Right atrium auricular region (tissue), 2 donors: ENCODE measurements at places on chromosomes 6 and 20.

- no peak for DNase-seq
- H3K4me3 ChIP-seq = no peak overlapping the region
- no peaks in the 10 kb centered on the region for H3K27me3 ChIP-seq
- no peaks in the 10 kb centered on the region for H3K4me1 ChIP-seq
- H3K36me3 ChIP-seq = no peaks in the 10 kb centered on the region
- peak overlapping the region; percentile 17 for H3K27ac ChIP-seq
These were observed 83.4 kb upstream of the NEDD9 start for GRCh38 chr6:11315743-11316437.

- H3K36me3 ChIP-seq = no peaks in the 10 kb centered on the region
- no peak for DNase-seq
- no peaks in the 10 kb centered on the region for H3K27me3 ChIP-seq
- H3K4me3 ChIP-seq = no peak overlapping the region
- H3K27ac ChIP-seq = no peak overlapping the region
These were observed 5.5 kb upstream of the CTCFL start for GRCh38 chr20:57530327-57530981.

DNA sequence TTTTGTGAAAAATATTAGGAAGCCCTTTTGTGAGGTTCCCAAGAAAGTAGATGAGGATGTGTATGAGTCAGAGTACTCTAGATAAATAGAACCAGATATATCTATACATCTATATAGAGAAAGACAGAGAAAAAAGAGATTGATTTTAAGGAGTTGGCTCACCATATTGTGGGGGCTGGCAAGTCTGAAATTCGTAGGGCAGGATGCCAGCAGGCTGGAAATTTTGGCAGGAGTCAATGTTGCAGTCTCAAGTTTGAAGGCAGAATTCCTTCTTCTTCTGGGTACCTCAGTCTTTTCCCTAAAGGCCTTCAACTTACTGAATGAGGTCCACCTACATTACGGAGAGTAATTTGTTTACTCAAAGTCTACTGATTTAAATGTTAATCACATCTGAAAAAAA lies 65.3 kb upstream of the SAMD3 start:
- no peak overlapping the region for H3K4me3 ChIP-seq
- H3K27ac ChIP-seq = no peak overlapping the region
- H3K4me1 ChIP-seq = no peaks in the 10 kb centered on the region
- no peak for DNase-seq
- H3K27me3 ChIP-seq = no peaks in the 10 kb centered on the region

DNA sequence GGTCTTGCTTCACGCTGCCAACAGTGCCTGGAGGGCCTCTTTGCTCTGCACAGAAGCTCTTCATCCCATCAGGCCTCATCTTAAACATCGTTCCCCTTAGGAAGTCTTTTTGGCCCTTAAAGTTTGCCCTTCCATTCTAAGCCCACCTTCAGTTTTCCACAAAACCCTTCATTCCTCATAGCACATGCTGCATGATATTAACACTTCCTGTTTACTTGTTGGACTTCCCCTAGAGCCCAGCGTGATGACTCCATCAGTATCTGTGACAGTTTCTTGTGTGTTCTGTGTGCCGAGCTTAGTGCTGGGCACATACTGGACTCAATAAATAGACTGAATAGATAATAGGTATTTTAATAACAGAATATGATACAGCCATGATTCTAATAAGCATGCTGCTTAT lies 2.2 kb downstream of the NT5DC1 start:
- H3K27ac ChIP-seq = no peak overlapping the region
- no peaks in the 10 kb centered on the region for H3K36me3 ChIP-seq
- H3K27me3 ChIP-seq = no peaks in the 10 kb centered on the region
- DNase-seq = no peak
- H3K4me1 ChIP-seq = peaks cover 49% of the 10 kb centered on the region

- H3K27me3 ChIP-seq = no peaks in the 10 kb centered on the region
- no peak overlapping the region for H3K27ac ChIP-seq
- no peak overlapping the region for H3K4me3 ChIP-seq
- DNase-seq = no peak
These were observed 618.6 kb downstream of the CBLN4 start for GRCh38 chr20:55386686-55387085.

DNA sequence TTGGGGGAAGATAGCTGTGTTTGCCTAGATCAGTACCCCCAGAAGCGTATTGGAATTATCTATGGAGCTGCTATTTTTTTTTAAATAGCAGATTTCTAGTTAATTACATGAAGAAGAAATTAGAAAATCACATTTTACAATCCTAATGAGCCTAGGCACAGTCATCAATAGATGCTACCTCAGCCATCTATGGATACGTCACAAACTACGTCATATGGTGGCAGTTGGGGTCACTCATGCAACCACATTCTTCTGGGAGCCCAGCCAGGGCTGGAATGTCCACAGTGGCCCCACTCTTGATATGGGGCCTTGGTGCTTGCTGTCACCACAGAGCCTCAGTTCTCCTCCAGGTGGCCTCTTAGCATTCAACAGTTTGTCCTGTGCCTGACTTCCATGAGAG lies 63.0 kb downstream of the SNRNP48 start:
- H3K27ac ChIP-seq = no peak overlapping the region
- H3K36me3 ChIP-seq = no peaks in the 10 kb centered on the region
- no peak overlapping the region for H3K4me3 ChIP-seq
- DNase-seq = no peak

DNA sequence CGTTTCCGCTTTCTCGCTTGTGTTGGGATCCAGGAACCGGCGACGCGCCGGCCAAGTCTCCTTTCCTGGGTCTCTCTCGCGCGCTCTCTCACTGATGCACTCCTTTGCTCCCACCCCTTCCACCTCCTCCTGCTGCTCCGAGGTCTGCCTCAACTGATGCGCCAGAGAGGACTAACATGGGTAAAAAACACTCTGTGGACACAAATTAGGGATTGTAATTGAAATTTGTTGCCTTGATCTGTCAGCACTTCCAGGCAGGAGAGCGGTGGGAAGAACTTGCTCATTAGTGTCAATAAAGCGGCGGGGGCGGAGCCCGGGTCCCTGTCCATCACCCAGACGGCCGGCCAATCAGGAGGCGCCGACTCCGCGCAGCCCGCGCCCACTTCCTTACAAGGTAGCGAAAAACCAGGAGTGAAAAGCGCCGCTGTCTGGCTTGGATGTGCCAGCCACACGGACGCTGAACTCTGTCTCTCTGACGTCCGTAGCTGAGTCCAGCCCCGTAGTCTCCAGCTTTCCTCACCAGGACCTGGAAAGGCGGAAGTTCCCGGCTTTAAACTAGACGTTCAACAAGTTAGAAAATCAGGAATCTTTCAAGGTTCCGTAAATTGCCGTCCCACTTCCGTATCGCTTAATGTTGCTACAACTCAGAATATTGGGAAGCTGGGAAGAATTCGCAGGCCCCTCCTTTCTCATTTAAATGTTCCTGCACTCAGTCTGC lies at the start of gene TBX18:
TBX18 (minus strand) TSS at position 267 of the 718 bp plus-strand sequence. CDS start 417 bp downstream, outside the sequence.
- DNase-seq = peak; percentile 99
- peaks cover 19% of the 10 kb centered on the region for H3K27me3 ChIP-seq
- H3K36me3 ChIP-seq = no peaks in the 10 kb centered on the region
- peak within 1 kb of the TSS; percentile 45 for H3K4me3 ChIP-seq
- no peaks in the 10 kb centered on the region for H3K4me1 ChIP-seq

GRCh38 chr6:2708456-2708855 lies 42.3 kb downstream of the MYLK4 start:
- no peak overlapping the region for H3K4me3 ChIP-seq
- DNase-seq = no peak
- no peaks in the 10 kb centered on the region for H3K36me3 ChIP-seq
- H3K27me3 ChIP-seq = no peaks in the 10 kb centered on the region
- no peak overlapping the region for H3K27ac ChIP-seq

DNA sequence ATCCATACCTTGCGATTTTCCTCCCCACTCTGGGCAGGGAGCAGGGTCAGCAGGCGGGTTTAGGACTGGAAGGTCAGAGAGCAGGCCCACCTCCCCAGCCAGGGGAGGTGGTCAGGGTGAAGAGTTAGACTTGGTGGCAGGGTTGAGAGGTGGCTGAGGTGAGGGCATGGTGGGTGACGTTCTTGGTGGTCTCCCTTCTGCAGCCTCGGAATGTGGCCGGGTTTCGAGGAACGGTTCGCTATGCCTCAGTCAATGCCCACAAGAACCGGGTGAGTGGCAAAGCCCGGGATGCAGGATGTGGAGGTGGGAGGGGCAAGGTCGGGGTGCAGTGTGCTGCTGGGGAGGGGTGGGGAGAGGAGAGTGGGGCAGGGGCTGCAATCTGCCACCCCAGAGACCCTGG lies 11.6 kb downstream of the TTBK1 start:
- no peaks in the 10 kb centered on the region for H3K36me3 ChIP-seq
- no peaks in the 10 kb centered on the region for H3K27me3 ChIP-seq
- no peak for DNase-seq
- H3K4me3 ChIP-seq = no peak overlapping the region

DNA sequence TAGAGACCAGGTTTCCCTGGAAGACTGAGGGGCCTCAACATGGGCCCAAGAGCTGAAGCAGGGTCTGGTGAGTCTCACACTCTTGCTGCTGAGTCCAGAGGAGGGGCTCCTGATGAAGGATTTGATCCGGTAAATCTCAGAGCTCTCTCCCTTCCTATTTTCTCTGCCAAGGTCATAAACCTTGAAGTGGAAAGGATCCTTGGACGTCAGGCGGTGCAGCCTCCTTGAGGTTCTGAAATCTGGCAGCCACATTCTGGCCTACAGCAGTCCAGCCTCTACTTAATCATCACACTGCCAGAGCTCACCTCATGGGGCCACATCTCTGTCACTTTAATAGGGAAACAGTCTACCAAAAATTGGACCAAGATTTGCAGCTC lies 24.0 kb downstream of the ACSS1 start:
- H3K36me3 ChIP-seq = peaks cover 11% of the 10 kb centered on the region
- H3K4me3 ChIP-seq = no peak overlapping the region
- H3K4me1 ChIP-seq = peaks cover 74% of the 10 kb centered on the region
- H3K27ac ChIP-seq = peak overlapping the region; percentile 71

DNA sequence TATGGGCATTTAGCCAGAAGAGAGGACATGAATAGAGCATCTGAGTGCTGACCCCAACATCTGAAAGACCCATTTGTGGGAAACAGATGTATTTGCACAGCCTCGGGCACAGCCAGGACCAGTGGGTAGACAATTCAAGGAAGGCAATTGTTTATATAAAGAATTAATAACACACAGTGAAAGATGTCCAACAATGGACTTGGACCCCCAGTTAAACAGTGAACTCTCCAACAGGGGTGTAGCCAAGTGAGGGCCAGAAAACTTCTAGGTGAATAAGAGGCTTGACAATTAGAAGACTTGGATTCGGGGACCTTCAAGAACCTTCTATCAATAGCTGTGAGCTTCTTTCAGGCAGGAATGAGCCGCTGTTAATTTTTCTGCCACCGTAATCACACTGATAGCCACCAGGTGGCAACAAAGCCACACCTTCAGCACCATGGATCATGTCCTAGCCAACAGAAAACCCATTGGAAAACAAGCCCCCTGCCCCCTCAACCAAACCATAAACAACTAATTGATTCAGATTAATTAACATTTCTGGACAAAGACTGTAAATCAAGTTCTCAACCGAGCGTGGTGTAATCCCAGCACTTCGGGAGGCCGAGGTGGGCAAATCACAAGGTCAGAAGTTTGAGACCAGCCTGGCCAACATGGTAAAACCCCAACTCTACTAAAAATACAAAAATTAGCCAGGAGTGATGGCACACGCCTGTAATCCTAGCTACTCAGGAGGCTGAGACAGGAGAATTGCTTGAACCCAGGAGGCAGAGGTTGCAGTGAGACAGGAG lies 8.8 kb upstream of the SRSF6 start:
- no peak overlapping the region for H3K27ac ChIP-seq
- no peaks in the 10 kb centered on the region for H3K27me3 ChIP-seq
- no peak for DNase-seq
- H3K4me3 ChIP-seq = no peak overlapping the region
- no peaks in the 10 kb centered on the region for H3K36me3 ChIP-seq

DNA sequence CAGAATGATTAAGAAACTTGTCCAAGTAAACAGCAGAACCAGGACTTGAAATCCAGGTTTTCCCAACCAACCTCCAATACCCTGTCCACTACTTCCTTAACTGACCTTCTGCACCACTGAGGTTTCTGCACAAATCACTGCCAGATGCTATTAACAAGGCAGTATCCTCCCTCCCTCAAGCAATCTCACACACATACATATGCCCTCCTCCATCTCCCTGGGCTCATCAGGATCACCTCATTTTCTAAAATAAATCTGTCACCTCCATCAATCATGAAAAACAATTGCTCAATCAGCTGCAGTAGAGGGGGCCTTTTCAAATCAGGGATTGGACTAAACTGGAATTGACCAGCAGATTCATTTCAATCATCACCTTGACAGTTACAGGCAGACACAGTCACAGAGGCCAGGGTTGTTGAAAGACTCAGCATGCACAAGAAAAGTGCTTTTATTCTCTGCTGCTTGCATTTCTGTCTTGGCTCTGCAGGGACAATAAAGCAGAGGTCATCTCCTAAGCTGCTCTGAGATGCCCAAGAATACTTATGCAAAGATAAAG lies 539.4 kb downstream of the PTPRT start:
- H3K36me3 ChIP-seq = no peaks in the 10 kb centered on the region
- DNase-seq = no peak
- no peak overlapping the region for H3K27ac ChIP-seq

GRCh38 chr6:98724537-98724936 lies 109.8 kb upstream of the POU3F2 start:
- no peaks in the 10 kb centered on the region for H3K36me3 ChIP-seq
- H3K27me3 ChIP-seq = no peaks in the 10 kb centered on the region
- no peak overlapping the region for H3K27ac ChIP-seq
- H3K4me3 ChIP-seq = no peak overlapping the region

DNA sequence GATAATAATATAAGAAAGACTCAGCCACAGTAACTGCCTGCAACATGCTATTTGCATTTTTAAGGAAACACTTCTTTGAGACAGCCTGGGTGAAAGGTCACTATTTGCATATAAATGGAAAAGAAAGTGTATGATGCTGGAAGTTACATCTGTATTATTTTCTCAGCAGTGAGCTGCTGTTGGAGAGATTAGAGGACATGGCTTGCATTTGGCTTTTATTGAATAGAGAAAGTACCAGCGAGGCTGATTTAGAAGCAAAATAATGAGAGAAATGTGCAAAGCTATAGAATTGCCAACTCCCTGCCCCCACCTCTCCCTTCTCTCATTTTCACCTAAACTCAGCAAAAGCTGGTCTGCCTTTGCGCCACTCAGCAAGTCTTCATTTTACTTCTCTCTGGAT lies 12.7 kb downstream of the MYT1 start:
- H3K36me3 ChIP-seq = no peaks in the 10 kb centered on the region
- no peak overlapping the region for H3K27ac ChIP-seq
- no peaks in the 10 kb centered on the region for H3K27me3 ChIP-seq
- no peak overlapping the region for H3K4me3 ChIP-seq
